ENCODE measurements at places on chromosomes 4 and X. TPM values are rescaled to one million over a fixed set of nuclear protein-coding genes. Genes with fewer than 3 reads are reported as not detected.

Gene SCRG1
- total RNA-seq: 0.04 TPM

Gene CDKL5
- total RNA-seq: 12.9 TPM

Gene NEIL3
- 7.4 TPM for total RNA-seq

- peak within 1 kb of the TSS; percentile 26 for H3K4me3 ChIP-seq
- peaks cover 25% of the 10 kb centered on the region for H3K27me3 ChIP-seq
- DNase-seq: peak; percentile 77
- H3K27ac ChIP-seq: no peak within 1 kb of the TSS
- H3K4me1 ChIP-seq: no peaks in the 10 kb centered on the region
Observed at GRCh38 chr4:3766036-3766784, at the start of gene ADRA2C. Gene ADRA2C (plus strand): TSS chr4:3766385. CDS start chr4:3766607, 222 bp downstream.

DNA sequence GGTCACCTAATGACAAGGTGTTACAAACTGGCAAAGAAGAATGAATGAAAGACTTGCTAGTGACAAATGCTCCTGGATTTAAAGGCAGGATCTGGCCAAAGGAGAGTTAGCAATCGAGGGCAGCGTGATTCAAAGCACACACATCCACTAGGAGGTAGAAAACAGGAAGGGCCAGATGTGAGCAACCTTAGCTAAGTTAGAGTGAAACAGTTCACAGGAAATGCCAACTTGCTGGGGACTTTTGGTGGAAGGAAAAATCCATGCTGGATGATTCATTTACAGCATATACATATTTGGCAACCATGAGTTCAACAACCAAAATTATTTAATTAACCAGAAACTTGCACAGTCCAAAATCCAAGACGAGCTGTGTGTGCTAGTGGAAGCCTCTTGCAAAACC is 276.9 kb downstream of the PTTG2 start:
- DNase-seq: no peak
- H3K4me1 ChIP-seq: no peaks in the 10 kb centered on the region
- H3K36me3 ChIP-seq: no peaks in the 10 kb centered on the region

DNA sequence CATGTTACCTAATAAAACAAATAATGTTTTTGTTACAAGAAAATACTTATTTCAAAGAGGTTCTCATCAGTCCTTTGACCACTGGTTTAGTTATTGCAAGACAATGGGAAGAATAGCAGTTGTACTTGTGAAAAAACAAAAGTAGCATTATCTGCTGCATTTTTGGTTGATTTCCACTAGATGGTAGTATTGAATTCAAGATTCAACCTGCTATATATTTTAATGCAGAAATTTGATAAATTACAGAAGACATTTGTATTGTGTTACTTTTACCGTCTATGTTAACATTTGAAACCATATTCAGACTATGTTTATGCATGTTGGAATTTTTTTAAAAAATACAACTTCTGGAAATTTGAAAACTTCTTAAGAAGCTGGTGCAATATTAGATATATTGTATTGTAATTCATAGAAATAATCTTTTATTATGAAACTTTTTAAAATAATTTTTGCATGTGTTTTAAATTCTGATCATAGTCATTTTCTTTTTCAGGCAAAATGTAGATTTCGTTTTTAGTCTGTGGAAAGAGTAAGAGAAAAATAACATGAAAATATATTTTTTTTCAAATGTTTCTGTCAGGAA is 56.4 kb downstream of the SPCS3 start:
- no peak overlapping the region for H3K4me3 ChIP-seq
- peak; percentile 9 for DNase-seq
- no peak overlapping the region for H3K27ac ChIP-seq
- H3K27me3 ChIP-seq: no peaks in the 10 kb centered on the region
- H3K4me1 ChIP-seq: no peaks in the 10 kb centered on the region

DNA sequence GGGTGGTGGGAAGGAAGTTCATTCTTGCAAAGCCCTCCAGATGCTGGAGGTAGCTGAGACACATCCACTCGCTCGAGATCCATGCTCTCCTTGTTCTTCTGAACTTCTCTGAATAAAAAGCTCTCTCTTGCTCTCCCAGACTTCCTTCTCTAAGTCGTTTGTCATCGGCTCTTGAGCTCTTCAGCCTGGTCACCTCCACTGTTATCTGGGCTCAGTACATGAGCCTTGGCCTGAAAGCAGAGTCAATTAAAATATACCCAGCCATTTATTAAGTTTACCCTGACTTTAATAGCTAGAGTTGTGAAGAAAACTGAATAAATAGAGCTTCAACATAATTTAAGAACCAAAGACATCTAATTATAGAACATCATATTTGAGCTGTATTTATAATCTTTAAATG is 99.0 kb downstream of the CPE start:
- peaks cover 4% of the 10 kb centered on the region for H3K36me3 ChIP-seq
- no peak overlapping the region for H3K4me3 ChIP-seq

DNA sequence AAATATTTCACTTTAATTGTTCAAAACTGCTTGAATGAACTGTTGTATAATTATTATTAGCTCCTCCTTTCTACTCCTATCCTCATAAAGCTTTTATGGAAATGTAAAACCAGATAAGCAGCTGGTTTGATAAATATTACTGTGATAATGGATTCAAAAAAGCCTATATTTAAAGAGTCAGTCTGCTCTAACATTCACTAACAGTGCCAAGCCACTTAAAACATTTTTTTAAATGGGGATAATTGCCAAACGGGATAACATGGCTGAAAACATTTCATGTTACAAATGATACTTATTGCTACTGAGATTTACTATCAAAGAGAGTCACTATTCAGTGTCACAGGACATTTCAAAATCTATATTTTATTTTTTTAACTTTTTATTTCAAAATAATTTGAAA is 17.4 kb downstream of the ARHGAP24 start:
- H3K4me3 ChIP-seq: no peak overlapping the region
- H3K27me3 ChIP-seq: no peaks in the 10 kb centered on the region
- no peaks in the 10 kb centered on the region for H3K36me3 ChIP-seq

DNA sequence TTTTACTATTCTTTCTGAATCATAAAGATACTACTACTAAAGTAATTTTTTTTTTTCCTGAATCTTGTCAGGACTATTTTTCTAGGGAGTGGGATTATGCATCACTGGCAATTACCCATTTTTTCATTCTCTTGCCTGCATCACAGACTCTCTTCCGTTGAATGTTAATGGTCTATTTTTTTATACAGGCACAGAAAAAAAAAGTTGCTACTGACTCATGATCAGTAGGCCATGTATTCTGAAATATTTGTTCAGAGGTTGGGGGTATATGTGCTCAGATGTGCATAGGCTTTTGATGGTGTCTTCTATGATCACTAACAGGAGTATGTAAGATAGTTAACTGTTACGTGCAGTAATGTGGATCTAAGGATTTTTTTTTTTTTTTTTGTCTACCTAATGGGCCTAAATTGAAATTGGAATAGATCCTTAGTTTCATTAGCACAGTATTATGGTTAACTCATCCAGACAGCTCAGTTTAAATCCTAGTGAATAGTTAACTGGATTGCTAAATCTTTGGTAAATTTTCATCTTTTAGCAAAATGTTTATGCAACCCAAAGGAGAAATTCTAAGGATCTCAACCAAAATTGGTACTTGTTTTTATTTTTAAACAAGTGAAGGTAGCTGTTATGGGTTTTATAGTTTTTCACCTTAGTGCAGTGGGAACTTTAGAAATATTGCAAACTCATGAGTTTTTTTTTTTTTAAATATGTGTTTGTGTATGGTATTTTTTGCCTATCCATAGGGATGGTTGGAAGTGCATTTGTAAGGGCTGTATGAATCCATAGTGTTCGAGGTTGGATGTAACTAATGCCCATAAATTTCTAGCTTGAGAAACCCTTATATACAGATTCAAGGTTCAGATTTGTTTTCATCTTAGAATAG is 12.1 kb downstream of the BMP2K start:
- peaks cover 9% of the 10 kb centered on the region for H3K27me3 ChIP-seq
- no peak for DNase-seq
- H3K27ac ChIP-seq: no peak overlapping the region
- no peak overlapping the region for H3K4me3 ChIP-seq
- H3K4me1 ChIP-seq: peaks cover 17% of the 10 kb centered on the region

DNA sequence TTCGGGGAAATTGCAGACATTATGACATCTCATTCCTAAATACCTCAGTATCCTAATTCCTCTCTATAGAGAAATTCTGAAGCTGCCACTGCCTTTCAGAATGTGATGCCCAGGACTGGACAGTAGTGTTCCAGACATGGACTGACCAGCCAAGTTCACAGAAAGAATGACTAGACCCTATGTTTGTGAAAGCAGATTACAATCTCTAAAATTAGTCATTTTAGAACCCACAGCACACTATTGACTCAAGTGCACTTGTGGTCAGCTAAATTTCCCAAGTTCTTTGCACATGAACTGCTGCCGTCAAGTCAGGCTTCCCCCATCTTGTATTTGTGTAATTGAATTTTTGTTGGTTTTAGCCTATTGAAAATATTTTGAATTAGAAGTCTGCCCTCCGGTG is 81.0 kb upstream of the ESX1 start:
- no peak overlapping the region for H3K27ac ChIP-seq
- no peaks in the 10 kb centered on the region for H3K36me3 ChIP-seq
- DNase-seq: no peak

DNA sequence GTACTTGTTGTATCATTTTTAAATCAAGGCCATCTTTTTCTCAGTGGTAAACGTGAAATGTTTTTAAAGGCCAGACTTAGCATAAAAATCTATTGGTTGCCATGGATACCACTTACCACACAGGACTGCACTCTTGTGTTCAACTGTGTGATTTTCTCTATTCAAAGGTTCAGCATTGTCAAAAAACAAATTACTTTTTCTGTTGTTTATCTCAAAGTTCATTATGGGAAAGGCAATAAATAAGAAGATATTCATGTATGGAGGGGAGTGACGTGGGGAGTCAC is 231.0 kb upstream of the GATB start:
- H3K27ac ChIP-seq: no peak overlapping the region
- H3K27me3 ChIP-seq: no peaks in the 10 kb centered on the region
- no peak overlapping the region for H3K4me3 ChIP-seq
- DNase-seq: no peak
